ENCODE measurements at places on chromosomes 4 and X. TPM values are rescaled to one million over a fixed set of nuclear protein-coding genes. Genes with fewer than 3 reads are reported as not detected.
A peak's percentile ranks its signal among the peaks of the same experiment; 100 is the strongest.

DNA sequence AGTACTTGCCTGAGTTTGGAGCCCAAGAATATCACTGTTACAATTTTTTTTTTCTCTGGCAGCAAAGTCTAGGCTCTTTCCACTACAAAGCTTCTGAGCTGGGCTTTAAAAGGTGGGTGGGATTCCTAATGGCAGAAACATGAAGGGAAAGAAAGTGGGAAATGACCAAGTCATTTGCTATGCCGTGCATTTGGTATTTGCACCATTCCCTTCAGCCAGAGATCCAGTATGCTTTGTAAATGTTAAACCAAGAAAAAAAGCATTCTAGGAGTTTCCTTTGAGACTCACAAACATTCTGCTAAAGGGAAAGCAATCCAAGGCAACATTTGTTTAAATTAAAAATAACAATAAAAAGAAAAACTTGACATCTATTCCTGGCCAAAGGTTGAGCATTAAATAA, 451.2 kb downstream of the RAB28 start:
- DNase-seq = no peak

- peak; percentile 18 for DNase-seq
These were observed 171.3 kb downstream of the BTC start for GRCh38 chr4:74623041-74623440.

GRCh38 chrX:12986164-12986779, 11.4 kb downstream of the TMSB4X start:
- no peak for DNase-seq

DNA sequence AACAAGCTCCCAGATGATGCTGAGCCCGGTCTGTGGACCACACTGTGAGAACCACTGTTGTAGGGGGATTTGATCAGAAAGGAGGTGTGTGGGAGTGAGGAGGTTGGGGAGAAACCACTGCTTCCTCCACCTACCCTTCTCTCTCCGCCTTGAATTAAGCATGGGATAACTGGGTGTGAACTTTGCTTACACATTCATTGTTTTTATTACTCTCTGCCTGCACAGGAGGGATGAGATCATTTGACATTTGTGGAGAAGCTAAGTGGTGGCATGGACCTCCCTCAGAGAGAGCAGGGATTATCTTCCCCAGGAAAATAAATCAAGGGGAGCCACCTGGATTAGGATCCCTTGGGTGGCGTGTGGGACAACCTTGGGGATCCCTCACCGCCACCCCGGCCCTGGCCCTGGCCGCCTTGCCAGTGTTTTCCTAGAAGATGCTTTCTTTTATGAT, 212.1 kb upstream of the ATP6AP2 start:
- no peak for DNase-seq

GRCh38 chrX:34629572-34629971, 27.5 kb downstream of the TMEM47 start:
- DNase-seq = no peak

GRCh38 chrX:13051529-13052172, 7.2 kb upstream of the FAM9C start:
- DNase-seq = no peak

GRCh38 chrX:5236749-5237148, 991.9 kb downstream of the NLGN4X start:
- no peak for DNase-seq

DNA sequence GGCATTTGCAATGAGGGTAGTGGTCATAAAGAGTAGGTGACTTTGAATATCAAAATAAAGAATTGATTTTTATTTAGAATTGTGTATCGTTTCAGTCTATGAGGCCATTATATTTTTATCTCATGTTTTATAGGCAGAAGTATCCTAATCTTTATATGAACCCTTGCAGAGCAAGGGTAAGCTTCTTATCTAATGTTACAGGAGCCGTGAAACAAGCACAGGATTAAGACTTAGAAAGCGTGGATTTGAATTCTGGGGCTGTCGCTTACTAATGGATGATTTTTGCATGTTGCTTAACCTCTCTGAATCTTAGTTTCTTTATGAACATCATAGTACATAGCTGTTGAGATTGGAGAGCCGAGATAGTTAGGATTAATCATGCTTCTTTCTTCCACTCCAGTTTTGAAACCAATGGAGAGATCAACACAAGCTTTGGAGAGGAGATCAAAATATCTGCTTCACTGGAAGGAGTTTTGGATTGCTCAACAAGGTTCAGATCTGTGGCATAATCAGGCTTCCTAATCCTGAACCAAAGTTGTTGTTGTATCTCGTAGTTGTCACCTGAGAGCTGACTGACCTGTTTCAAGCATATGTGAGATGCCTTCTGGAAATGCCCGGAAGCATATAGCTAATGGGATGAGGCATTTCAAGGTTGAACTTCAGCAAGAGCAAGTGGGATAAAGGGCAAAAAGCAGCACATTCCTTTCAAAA, 166.9 kb upstream of the GK2 start:
- no peak for DNase-seq

The SRPX gene
- total RNA-seq = 23.8 TPM

Data from endothelial cell (in vitro differentiated cells).